Activated CD4-positive, CD25-positive, alpha-beta regulatory T cell treated with anti-CD3 and anti-CD28 coated beads, Interleukin-2, amount 50 U/mL, for 24 hours (primary cell): ENCODE measurements at places on chromosomes 6 and 20.

DNA sequence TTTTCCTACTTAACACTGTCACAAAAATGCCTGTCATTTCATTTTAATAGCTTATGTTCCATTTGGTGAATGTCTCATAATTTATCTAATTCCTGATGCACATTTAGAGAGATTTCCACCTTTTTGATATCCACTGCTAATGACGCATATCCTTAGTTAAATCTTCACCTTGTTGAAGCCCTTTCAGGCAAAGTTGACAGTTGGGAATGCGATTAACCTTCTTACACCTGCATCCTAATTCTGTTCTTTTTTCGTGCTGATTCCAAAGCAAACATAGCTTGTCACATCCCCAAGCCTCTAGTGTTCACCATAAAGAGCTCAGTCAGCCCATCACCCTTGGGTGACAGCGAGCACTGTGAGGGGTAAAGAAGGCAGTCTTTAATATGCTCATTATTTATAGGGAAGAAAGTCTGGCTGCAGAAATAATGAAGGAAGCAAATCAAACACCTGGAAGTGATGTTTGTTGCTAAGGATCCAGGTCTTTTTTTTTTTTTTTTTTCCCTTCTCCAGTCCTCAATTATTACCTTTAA lies 205.6 kb downstream of the DTNBP1 start:
- no peak for ATAC-seq

- ATAC-seq: peak; percentile 85
Observed at GRCh38 chr20:58980711-58981627, at the start of gene NELFCD. NELFCD (plus strand) TSS chr20:58981256; CDS start chr20:58981310, 54 bp downstream.

DNA sequence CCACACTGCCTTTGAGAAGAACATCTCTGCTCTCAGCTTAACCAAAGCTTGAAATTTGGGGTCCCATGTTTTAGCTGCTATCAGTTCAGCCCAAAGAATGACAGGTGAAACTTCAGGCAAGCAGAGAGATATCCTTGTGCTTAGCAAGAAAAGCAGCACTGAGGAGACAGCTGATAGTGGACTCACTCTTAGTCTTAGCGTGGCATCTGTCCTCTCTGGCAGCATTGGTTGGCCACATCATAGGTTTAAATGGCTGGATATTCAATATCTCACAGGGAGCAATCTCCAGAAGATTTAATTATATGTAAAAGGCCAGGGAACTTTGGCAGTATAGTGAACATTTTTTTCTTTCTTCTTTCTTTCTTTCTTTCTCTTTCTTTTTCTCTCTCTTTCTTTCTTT lies 131.1 kb upstream of the SGK1 start:
- ATAC-seq: no peak

DNA sequence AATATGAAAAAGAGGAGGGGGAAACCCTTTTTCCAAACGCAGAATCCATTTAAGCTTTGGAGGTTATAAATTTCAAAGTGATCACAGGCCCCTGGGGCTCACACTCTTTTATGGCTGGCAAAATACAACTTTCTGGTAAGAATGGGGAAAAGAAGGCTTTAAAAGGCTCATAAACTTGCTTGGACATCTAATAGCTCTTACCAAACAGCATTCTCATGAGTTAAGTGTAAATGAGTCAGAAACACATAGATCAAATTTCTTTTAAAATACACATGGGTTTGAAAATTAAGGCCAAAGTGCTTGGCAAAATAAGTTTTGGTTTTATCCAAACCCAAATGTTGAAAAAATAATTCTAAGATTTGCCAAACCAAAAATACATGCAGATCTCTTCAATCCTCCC lies 154.6 kb downstream of the SOBP start:
- ATAC-seq: no peak

DNA sequence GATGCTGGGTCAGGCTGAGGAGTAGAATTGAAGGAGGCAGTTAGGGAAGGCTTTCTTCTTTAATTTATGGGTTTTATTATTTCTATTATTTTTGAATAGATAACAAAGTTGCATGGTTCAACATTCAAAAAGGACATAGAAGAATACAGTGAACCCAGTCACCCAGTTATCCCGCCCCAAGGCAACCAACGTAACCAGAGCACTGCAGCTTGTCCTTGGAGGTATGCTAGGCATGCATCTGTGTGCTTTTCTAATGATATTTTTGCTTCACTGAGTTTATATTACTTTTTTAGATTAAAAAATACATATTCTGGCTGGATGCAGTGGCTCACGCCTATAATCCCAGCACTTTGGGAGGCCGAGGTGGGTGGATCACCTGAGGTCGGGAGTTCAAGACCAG lies 47.4 kb upstream of the DSN1 start:
- ATAC-seq: no peak

- no peak for ATAC-seq
Observed at GRCh38 chr6:149111556-149112115, 205.9 kb upstream of the TAB2 start.

DNA sequence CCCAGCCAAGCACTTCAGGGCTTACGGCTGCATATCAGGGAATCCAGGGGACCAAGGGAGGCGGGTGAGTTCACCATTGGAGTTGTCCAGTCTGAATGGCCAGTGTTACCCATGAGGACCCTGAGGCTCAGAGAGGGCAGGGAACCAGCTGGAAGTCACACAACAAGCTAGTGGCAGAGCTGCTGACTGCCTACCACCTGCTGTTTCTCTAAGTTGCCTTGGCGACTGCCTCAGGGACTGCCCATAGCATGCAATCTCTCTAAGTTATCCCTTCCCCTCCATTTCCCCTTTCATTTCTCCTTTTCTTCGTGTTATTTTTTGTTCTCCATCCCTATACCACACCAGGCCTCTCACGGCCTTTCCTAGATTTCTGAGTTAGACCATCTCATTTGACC lies 71.8 kb upstream of the SIRPA start:
- ATAC-seq: no peak

- no peak for ATAC-seq
Observed at GRCh38 chr6:149725785-149726184, 7.9 kb upstream of the LATS1 start.

- ATAC-seq: no peak
Observed at GRCh38 chr6:137432054-137432611, 62.1 kb downstream of the OLIG3 start.

DNA sequence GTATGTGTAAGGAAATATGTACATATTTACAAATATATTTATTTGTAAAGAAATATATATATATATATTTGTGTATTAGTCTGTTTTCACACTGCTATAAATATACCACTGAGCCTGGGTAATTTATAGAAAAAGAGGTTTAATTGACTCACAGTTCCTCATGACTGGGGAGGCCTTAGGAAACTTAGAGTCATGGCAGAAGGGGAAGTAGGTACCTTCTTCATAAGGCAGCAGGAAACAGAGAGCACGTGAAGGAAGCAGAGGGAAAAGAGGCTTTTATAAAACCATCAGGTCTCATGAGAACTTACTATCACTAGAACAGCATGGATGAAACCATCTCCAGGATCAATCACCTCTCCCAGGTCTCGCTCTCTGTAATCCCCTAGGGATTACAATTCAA lies 644.5 kb upstream of the HS3ST5 start:
- no peak for ATAC-seq

- peak; percentile 36 for ATAC-seq
Observed at GRCh38 chr20:301886-302848, 4.8 kb downstream of the ZCCHC3 start.

- no peak for ATAC-seq
Observed at GRCh38 chr20:4162766-4163165, 147.4 kb upstream of the RNF24 start.

GRCh38 chr6:136015531-136015930 lies 164.0 kb downstream of the PDE7B start:
- ATAC-seq: no peak

GRCh38 chr20:20821484-20822260 lies 109.2 kb upstream of the RALGAPA2 start:
- no peak for ATAC-seq

DNA sequence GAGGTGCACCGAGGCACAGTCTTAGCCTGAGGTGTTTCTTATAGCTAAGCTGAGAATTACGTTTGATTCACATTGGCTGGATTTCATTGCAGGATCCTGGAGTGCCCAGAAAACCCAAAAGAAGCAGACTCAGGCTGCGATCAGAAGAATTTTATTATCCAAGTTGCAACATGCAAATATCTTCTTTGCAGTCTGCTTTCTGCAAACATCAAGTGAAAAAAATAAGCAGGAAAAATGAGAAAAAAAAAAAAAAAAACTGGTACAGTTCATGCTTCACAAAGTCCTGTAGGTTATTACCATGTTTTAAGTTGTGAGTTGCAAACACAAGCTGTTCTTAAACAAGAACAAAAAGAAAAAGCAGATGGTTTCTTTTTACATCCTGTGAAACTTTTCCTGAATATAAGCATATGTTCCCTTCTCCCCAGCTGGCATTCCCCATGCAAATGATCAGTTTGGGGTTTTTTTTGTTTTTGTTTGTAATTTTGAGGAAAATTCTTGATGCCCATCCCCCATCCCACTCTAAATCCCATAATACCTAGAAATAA lies 349.0 kb downstream of the CBLN4 start:
- ATAC-seq: no peak

DNA sequence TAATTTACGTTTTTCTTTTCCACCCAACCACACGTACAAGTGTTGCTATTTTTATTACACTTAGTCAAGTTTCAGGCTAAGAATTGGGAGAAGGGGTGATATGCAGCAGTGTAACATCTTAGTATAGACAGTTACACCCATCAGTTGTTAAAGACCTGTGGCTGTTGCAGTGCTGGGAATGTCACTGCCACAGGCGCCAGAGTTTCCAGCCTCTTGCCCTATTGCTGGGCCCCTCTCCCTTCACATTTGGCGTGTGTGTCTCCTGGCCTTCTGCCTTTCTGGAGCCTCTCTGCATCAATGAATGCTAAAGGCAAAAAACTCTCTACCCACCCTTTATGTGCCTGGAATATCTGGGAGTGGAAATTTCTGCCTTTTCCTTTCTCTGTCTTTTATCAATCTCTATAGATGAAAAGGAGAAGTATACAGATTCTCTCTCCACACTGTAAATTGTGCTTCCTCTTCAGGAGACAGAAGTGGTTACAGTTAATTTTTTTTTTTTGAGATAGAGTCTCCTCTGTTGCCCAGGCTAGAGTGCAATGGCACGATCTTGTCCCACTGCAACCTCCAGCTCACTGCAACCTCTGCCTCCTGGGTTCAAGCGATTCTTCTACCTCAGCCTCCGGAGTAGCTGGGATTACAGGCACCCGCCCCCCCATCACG lies 73.0 kb downstream of the TIAM2 start:
- ATAC-seq: no peak

DNA sequence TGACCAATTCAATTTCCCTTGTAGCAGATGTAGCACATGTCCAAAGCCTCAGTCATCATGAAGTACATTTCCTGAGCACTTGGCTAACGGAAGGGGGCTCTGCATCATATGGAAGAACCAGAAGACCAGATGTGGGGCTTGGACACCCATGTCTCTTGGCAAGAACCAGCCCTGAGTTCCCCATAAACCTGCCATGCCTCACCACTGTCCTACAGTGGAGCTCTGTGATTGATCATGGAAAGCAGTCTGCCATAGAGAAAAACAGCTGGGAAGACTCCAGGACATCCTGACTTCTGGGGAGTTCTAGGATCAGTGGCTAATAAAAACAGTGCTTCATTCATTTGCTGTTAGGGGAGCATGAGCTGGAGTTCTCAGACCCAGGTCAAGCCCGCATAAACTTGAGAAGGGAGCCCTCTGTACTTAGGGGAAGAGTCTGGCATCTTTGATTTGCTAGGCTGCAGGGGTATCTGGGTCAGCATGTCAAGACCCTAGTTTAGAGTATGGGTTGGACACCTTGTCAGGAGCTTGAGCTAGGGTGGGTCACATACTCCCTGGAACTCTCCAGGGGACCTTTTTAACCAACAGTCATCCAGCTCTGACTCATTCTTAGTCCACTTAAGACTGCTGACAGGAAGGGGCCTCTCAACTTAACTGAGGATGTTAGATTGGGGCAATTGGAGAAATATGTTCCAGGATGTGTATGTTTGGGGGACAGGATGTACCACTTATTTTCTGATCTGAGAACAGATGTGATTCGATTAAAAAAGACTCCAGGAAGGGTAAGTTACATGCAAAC lies 26.3 kb upstream of the TRAM2 start:
- peak; percentile 13 for ATAC-seq

DNA sequence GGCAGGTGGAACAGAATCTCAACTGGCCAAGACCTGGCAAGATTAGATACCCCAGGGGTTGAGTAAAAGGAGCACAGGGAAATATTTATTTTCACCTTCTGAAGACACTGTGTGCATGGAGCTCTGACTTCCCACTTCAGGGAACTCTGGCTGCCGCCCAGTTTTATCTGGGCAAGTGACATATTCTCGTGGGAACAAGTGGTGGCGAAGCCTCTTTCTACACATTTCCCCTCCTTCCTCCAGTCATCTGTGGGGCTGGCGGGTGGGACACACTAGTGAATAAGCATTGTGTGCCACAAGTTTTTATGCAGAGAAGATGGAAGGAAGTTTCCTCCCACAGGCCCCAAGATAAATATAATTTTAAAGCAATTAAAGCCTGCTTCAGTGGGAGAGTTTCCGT lies 23.6 kb downstream of the NSFL1C start:
- ATAC-seq: no peak

- no peak for ATAC-seq
Observed at GRCh38 chr6:96157018-96157565, 141.3 kb downstream of the FUT9 start.

- no peak for ATAC-seq
Observed at GRCh38 chr6:160929831-160930230, 61.7 kb upstream of the MAP3K4 start.

DNA sequence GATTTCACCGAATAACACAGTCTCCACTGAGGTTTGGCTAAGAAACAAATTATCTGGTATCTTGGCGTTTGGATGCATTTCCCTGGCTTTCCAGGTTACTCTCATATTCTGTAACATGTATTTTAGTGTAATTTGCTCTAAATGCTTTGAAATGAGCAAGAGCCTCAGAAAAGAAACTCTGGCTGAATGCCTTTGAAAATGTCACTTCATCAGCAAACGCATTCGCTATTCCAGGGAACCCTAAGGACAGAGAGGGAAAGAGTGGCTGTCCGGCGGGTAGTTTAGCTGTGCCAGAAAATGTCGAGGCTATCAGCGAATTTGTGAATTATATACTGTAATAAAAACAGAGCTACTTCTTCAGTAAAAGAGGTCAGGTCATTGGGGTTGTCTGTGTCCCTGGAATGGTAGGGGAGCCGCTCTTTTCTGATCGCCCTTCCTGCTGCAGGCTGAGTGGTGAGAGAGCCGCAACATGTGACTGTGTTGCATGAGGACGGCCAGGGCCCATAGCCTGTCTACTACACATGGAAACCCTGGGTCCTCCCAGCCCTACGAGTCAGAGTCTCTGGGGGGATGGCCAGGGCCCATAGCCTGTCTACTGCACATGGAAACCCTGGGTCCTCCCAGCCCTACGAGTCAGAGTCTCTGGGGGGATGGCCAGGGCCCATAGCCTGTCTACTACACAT lies 57.3 kb downstream of the SMOC2 start:
- no peak for ATAC-seq

DNA sequence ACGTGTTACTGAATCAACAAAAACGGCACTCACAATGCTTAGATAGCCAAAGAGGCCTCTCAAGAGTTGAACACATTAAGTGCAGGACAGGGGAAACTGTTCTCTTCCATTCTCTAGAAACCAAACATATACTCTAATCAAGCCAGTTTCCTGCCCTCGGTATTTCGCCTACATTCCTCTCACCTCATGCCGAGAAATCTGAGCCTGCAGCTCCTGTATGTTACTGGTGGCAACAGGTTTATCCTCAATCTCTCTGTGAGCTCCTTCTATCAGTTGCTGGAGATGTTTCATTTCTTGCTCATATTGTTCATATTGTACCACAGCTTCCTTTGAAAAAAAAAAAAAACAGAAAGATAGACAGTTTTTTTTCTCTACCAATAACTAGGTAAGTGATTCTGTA lies 328.9 kb downstream of the SYNE1 start:
- ATAC-seq: no peak

GRCh38 chr20:32064667-32065066 lies 12.6 kb downstream of the HCK start:
- ATAC-seq: no peak

GRCh38 chr20:59830665-59831023 lies 102.8 kb downstream of the SYCP2 start:
- ATAC-seq: no peak
